ENCODE measurements at places on chromosomes 13 and 19.

DNA sequence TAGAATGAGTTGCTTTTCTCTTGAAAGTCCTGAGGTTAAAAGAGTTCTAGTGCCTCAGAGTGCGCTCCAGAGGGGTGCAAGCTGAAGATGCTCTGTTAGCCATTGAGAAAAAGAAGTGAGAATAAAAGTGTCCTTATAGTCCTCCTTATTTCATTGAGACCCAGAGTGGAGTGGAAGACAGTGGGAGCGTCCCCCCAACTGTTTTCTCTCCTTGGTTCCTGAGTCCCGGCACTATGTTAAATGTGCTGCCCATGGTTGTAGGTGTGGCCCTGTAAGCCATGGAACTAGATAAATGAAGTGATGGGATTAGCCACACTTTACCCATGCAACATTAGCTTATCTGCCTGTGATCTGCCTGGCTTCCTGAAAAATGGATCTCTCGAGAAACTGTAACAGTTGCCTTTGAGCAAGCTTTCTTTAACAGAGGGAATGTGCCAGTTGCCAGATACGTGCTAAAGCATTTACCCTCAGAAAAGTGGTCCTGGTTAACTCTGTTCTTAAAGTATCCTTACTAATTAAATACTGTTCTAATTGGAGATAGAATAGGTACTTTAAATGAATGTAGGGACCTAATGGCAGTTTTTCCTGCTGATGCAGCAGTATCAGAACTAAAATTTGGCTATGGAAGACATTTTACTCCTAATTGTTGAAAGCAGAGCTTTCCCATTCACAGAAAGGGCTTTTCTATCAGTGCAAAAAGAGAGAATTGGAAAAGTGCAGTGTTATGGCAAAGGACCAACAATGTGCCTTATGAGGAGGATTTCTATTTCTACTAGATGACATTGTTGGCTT lies 21.4 kb upstream of the PSG9 start:
- no peak overlapping the region for H3K27ac ChIP-seq
- peaks cover 4% of the 10 kb centered on the region for H3K27me3 ChIP-seq
- peaks cover 11% of the 10 kb centered on the region for H3K36me3 ChIP-seq
- peak; percentile 43 for DNase-seq
- no peak overlapping the region for H3K4me3 ChIP-seq

DNA sequence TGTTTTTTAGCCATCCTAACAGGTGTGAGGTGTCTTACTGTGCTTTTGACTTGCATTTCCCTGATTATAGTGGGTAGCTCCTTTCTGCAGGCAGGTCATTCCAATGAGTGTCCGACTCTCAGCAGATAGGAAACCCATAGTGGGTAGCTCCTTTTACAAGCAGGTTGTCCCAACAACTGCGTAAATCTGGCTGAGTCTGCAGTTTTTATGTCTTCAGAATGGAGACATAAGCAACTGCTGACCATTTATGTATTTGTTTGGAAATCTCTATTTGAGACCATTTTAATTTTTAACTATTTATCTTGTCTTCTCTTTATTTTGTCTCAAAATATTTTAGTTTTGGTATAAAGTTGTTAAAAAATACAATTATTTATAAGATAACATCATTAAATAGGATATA lies 839.4 kb downstream of the SLITRK6 start:
- no peaks in the 10 kb centered on the region for H3K27me3 ChIP-seq
- H3K27ac ChIP-seq, result no peak overlapping the region
- H3K36me3 ChIP-seq, result no peaks in the 10 kb centered on the region
- no peaks in the 10 kb centered on the region for H3K4me1 ChIP-seq
- no peak for DNase-seq

GRCh38 chr19:42401365-42402303 lies 11.5 kb upstream of the CNFN start:
- H3K4me1 ChIP-seq, result peaks cover 24% of the 10 kb centered on the region
- H3K27me3 ChIP-seq, result no peaks in the 10 kb centered on the region
- H3K27ac ChIP-seq, result peak overlapping the region; percentile 25
- DNase-seq, result peak; percentile 84
- peak overlapping the region; percentile 71 for H3K4me3 ChIP-seq
- H3K36me3 ChIP-seq, result peaks cover 11% of the 10 kb centered on the region

GRCh38 chr19:6632002-6632621 lies 37.8 kb downstream of the TNFSF14 start:
- peaks cover 6% of the 10 kb centered on the region for H3K27me3 ChIP-seq
- no peak overlapping the region for H3K4me3 ChIP-seq
- H3K4me1 ChIP-seq, result peaks cover 28% of the 10 kb centered on the region
- peak; percentile 87 for DNase-seq
- H3K27ac ChIP-seq, result no peak overlapping the region

DNA sequence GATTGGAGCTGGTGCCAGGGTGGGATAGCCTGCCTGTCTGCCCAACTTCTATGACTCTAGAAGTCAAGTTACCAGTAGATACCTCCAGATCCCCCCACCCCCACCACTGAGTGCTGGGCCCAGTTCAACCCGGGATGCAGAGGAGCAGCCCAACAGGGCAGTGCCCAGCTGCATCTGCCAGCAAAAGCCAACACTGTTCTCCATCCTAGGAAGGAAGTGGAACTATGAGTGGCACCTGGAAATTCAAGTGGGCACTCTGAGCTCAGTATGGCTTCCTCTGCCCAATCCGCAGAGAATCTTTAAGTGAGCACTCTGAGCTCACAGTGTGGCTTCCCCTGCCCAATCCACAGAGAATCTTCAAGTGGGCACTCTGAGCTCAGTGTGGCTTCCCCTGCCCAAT lies 14.2 kb downstream of the TUBGCP3 start:
- H3K4me1 ChIP-seq, result peaks cover 54% of the 10 kb centered on the region
- H3K36me3 ChIP-seq, result peaks cover 20% of the 10 kb centered on the region
- no peak for DNase-seq
- H3K27ac ChIP-seq, result no peak overlapping the region
- H3K27me3 ChIP-seq, result no peaks in the 10 kb centered on the region

- peak overlapping the region; percentile 67 for H3K27ac ChIP-seq
- H3K27me3 ChIP-seq, result peaks cover 12% of the 10 kb centered on the region
- H3K36me3 ChIP-seq, result no peaks in the 10 kb centered on the region
- H3K4me3 ChIP-seq, result peak overlapping the region; percentile 80
- peak; percentile 53 for DNase-seq
These were observed 699 bp downstream of the MEGF8 start for GRCh38 chr19:42325896-42326771.

- H3K27ac ChIP-seq, result no peak overlapping the region
- no peaks in the 10 kb centered on the region for H3K36me3 ChIP-seq
- H3K4me3 ChIP-seq, result no peak overlapping the region
- peaks cover 2% of the 10 kb centered on the region for H3K4me1 ChIP-seq
- DNase-seq, result no peak
These were observed 3.4 kb downstream of the EFNA2 start for GRCh38 chr19:1288833-1289685.

DNA sequence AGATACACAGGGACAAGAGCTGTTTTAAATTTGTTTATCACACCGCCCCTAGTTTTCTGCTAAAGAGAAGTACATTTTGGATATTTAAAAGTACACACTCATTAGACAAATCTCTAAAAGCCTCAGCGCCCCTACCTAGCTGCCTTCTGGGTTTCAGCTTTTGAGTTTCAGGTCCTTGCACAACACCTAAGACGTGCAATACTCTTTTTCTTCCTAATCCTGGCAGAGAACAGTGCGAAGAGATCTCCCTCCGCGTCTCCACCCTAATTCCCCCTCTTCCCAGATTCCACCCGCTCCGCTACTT lies 421 bp upstream of the KLF5 start:
- peaks cover 24% of the 10 kb centered on the region for H3K27me3 ChIP-seq
- no peak for DNase-seq
- H3K4me3 ChIP-seq, result peak overlapping the region; percentile 76
- H3K36me3 ChIP-seq, result no peaks in the 10 kb centered on the region
- H3K27ac ChIP-seq, result peak overlapping the region; percentile 14

DNA sequence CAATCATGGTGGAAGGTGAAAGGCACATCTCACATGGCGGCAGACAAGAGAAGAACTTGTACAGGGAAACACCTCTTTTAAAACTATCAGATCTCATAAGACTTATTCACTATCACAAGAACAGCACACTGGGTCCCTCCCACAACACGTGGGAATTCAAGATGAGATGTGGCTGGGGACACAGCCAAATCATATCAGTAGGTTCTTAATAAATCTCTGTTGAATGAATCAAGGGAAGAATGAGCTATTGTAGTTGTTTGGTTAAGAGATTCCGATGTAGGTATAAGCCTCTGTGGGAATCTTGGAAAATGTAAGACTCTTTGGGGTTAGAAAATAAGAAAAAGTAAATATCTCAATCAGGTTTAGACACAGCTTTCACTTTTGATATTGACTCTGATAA lies 400.2 kb downstream of the KCNRG start:
- peaks cover 2% of the 10 kb centered on the region for H3K27me3 ChIP-seq
- no peaks in the 10 kb centered on the region for H3K36me3 ChIP-seq
- no peak overlapping the region for H3K4me3 ChIP-seq

DNA sequence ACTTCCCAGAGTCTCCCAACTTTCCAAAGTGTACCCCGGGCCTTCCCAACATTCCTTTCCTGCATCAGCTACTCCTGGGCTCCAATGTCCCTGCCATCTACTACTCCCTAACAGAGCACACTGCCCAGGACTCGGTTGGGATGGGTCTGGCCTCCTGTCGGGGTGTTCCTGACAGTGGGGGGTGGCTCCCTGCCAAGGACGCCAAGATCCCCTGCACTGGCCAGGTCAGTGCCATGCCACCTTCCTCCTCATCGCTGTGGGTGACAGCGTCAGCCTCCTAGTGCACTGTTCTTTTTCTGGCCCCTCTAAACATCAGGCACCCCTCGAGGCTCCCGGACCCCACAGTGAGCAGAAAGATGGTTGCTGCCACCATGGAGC lies 13.8 kb downstream of the EPS15L1 start:
- no peak for DNase-seq
- peaks cover 47% of the 10 kb centered on the region for H3K4me1 ChIP-seq

- H3K36me3 ChIP-seq, result no peaks in the 10 kb centered on the region
- H3K4me1 ChIP-seq, result no peaks in the 10 kb centered on the region
- H3K27me3 ChIP-seq, result no peaks in the 10 kb centered on the region
- no peak overlapping the region for H3K27ac ChIP-seq
- DNase-seq, result no peak
These were observed 197.4 kb downstream of the UQCRFS1 start for GRCh38 chr19:29015569-29015968.

DNA sequence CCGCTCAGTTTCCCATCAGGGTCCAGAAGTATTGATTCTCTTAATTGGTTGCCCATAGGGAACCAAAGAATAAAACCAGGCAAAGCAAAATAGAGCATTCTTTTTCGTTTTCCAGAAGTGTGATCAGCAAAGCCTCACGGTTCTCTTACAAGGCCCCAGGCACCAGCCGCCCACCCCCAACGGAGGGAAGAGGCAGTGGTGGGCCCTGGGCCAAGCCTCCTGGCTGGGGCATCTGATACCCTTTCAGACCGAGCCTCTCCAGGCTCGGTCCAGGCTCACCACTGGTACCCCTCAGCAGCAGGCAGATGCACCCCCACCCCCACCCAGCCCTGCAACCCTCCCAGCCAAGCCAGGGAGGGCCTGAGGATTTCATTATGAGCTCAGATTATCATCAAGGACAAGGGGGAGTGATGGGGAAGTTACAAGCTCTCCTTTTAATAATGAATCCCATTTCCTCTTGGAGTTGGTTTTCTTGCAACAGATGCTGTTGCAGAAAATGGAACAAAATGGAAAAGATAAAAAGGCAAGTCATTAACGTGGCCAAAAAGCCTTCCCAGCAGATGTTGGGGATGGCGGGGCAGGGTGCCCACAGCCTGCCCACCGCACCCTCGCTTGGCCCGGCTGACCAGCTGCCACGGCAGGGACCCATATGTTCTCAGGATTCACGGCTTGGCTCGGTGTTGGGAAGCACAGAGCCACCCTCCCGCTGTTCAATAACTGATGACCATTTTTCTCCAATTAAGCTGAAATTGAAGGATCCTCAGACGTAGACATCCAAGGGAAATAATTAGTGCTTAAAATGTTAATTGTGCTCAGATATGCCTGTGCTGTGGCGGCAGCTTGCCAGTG lies 45.9 kb upstream of the KCTD15 start:
- DNase-seq, result no peak
- no peak overlapping the region for H3K27ac ChIP-seq
- no peaks in the 10 kb centered on the region for H3K4me1 ChIP-seq

- no peaks in the 10 kb centered on the region for H3K4me1 ChIP-seq
- H3K27me3 ChIP-seq, result no peaks in the 10 kb centered on the region
- no peaks in the 10 kb centered on the region for H3K36me3 ChIP-seq
- H3K4me3 ChIP-seq, result no peak overlapping the region
These were observed 364.6 kb upstream of the SPRY2 start for GRCh38 chr13:80705371-80706163.

DNA sequence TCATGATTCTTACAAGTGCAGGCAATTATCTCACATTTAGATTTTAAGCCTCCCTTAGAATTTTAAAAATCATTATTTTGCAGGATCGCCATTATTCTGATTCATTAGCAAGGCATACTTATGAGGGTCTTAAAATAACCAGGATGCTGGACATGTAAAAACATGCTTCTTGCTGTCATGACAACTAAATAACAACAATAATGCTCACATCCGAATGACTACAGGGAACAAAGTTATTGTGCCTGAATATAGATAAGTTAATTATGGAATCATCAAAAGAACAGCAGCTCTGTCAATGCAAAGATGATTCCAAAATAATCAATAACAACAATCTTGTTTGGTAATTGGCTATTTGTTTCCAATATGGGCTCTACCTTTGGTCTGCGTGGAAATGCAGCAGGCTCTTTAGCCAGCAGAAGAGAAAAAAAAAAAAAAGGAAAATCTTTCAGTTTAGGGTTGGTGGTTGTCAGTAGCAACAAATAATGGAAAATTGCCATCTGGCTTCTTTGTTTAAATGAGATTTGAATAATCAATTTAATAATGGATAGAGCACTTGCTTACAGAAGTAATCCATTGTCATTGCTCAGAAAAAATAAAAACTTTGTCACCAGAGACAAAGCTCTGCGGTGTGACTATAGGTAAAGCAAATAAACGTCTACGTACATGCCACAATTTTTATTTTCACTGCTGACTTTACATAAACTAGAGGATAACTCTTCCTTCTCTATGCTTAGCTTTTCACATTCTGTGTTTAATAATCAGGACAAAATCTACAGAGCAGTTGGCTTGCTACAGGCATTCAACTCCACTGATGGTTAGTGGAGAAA lies 468.9 kb upstream of the TSHZ3 start:
- H3K4me1 ChIP-seq, result no peaks in the 10 kb centered on the region
- H3K36me3 ChIP-seq, result no peaks in the 10 kb centered on the region
- H3K27ac ChIP-seq, result no peak overlapping the region

DNA sequence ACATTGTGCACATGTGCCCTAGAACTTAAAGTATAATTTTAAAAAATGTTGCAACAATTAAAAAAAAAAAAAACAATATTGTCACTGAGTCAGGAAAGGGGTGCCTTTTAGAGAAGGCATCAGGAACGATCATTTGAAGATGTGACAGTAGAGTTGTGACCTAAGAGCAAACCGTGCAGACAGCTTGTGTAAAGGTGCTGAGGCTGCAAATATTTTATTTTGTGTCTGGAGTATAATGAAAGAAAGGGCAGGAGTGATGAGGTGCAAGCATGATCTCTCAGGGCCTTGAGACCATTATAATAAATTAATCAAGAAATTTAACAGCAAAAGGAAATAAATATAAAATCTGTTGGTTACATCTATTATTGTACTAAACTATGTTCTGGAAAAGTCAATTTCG lies 1219.7 kb downstream of the OLFM4 start:
- no peaks in the 10 kb centered on the region for H3K36me3 ChIP-seq
- H3K4me1 ChIP-seq, result no peaks in the 10 kb centered on the region
- H3K27me3 ChIP-seq, result no peaks in the 10 kb centered on the region
- no peak overlapping the region for H3K4me3 ChIP-seq

All from activated CD4-positive, alpha-beta T cell treated with anti-CD3 and anti-CD28 coated beads for 36 hours (primary cell).